ENCODE measurements at places on chromosomes 12 and 14.
A peak's percentile ranks its signal among the peaks of the same experiment; 100 is the strongest.

GRCh38 chr14:72643317-72643801 is 250.5 kb downstream of the DPF3 start:
- DNase-seq = no peak

DNA sequence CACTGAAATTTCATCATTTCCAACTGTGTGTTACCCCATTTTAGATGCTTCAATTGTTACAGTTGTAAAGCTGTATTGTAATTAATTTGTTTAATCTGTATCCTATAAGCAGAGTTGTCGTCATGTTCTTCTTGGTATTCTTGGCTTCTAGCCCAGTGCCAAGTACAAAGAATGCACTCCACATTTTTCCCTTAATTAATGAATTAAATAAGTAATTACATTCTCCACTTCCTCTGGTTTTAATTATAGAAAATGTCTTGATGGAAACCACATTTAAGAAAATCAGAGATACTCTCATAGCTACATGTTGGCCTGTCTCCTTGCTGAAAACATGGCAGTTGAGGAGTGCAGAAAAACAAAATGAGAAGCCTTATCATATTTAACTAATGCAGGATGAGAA is 746 bp downstream of the DNAI7 start:
- no peak for DNase-seq

DNA sequence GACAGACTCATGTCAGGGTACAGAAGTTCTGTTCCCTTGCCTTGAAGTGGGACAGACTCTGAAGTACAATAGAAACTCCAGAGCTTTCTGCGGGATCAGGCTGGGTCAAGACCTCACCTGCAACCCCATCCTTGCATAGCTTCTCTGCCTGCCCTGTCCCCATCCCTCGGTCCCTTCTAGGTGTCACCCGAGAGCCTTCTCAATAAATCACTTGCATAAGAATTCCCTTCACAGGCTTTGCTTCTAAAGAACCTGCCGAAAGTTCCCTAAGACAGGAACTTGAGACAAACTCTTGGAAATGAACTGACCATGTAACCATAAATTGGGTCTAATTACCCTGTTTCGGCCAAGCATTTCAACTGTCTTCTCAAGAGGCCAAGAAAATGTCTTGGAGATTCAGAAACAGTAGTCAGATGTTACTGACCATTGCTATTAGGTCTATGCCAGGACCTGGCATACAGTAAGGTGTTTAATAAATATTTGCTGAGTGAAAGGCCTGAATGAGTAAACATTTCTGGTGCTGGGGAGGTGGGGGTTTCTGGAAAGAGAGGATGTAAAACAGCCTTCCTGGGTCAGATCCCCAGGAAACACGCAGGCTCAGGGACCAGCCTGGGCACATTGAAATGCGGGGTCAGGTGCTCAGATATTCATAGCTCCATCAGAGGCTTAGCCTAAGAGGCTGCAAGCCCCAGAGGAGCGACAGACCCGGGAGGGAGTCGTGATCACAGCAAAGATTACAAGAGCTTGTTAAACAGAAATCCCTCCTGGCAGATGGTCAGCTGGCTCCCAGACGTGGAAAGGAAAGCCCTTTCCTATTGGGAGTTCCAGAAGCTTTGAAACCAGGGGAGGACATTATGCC is 226.2 kb upstream of the LHX5 start:
- DNase-seq = peak; percentile 18

GRCh38 chr12:659090-659683 is 4.1 kb downstream of the NINJ2 start:
- DNase-seq = no peak

- DNase-seq = no peak
These were observed 38.5 kb upstream of the SLC6A15 start for GRCh38 chr12:84950971-84951546.

DNA sequence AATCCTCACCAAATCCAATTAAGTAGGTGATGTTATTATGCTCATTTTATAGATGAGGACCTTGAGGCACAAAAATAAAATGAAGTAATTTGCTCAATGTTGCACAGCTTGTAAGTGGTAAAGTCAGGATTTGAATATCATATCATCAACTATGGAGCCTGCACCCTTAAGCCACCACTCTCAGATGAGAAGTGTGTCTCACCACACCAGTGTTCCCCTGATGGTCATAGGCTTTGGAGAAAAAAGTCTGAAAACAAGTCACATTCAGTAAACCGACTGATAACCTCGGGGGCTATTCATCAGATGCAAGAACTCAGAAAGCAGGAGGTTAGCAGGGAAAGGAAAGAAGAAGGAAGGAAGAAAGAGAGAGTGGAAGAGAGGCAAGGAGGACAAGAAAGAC is 2.8 kb downstream of the TSHR start:
- no peak for DNase-seq

GRCh38 chr12:125228519-125229260 is 163.5 kb downstream of the AACS start:
- no peak for DNase-seq

DNA sequence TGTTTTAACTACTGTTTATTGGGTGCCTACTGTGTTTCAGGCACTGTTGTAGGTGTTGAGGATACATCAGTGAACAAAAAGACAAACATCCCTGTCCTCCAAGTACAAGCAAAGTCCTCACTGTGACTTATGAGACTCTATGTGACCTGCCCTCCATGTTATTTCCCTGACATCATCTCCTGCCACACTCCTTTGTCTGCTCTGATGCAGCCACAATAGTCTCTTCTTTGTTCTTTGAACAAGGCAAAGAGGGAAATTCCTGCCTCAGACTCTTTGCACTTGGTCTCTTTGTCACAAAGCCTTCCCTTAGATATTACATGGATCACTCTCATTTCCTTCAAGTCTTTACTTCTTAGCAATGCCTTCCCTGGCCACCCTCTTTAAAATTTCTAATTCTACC is 240.1 kb upstream of the SRRM4 start:
- DNase-seq = no peak

DNA sequence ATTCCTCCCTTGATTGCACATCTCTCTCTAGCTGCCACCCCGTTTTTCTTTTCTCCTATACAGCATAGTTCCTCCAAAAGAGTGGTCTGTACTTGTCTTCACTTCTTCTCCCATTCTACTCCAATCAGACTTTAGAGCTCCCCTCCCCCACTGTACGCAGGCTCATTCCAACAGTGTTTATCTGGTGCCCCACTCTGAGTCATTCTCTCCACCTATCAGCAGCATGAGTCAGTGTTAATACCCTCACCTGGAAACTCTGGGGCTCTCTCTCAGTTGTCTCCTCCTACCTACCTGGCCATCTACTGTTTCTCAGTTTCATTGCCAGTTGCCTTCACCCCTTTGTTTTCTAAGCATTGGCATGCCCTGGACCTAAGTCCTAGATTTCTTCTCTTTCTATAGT is 175.1 kb upstream of the ARHGAP5 start:
- no peak for DNase-seq

DNA sequence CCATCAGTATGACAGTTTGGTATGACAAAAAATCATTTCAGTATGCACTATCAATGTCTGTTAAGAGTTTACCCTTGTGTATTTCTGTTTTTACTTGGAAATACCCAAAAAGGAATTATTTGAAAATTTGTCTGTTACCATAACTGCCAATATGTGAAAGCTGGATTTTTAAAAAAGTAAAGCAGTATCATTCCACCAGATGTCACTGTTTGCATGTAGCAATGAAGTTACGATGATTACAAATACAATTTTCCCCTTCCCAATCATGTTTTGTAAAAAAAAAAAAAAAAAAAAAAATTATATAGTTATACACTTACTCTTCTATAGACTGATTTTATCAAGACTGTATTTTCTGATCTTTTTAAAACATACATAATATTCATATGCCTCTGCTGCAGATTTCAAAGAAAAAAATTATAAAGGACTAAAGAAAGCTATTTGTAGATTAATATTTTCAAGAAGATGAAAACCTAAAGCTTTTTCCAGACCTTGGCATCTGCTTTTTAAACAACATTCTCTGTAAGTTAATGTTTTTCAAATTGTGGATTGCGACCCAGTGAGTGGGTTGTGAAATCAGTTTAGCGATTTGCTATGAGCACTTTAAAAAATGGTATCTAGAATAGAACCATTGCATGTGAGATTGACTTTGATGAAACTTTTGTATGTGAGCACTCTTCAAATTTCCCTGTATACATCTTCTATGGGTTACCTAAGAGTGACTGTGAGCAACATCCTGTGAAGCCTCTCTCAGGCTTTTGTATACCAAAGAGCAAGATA is 114.2 kb downstream of the TTC6 start:
- no peak for DNase-seq

DNA sequence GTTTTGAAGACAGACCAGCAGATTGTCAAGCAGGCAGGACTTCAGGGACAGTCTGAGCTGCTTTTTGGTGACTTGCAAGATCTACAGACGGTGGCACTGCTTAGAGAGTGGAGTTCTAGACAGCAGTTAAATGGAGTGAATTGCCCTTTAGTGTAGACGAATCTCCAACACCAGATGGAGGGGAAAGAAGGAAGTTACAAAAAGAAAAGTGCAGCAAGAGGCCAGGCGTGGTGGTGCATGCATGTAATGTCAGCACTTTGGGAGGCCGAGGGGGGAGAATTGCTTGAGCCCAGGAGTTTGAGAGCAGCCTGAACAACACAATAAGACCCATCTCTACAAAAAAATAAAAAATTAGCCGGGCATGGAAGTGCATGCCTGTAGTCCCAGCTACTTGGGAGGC is 8.4 kb upstream of the HHIPL1 start:
- DNase-seq = no peak

DNA sequence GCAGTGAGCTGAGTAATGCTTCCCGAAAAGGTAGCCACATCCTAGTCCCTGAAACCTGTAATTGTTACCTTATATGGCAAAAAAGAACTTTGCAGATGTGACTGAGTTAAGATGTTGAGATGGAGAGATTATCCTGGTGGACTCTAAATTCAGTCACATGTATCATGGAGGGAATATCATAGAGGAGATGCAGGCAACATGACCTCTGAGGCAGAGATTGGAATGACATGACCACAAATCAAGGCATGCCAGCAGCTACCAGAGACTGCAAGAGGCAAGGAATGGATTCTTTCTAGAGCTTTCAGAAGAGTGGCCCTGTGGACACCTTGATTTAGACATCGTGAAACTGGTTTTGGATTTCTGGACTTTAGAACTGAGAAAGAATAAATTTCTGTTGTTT is 18.5 kb downstream of the SLC38A6 start:
- DNase-seq = no peak

DNA sequence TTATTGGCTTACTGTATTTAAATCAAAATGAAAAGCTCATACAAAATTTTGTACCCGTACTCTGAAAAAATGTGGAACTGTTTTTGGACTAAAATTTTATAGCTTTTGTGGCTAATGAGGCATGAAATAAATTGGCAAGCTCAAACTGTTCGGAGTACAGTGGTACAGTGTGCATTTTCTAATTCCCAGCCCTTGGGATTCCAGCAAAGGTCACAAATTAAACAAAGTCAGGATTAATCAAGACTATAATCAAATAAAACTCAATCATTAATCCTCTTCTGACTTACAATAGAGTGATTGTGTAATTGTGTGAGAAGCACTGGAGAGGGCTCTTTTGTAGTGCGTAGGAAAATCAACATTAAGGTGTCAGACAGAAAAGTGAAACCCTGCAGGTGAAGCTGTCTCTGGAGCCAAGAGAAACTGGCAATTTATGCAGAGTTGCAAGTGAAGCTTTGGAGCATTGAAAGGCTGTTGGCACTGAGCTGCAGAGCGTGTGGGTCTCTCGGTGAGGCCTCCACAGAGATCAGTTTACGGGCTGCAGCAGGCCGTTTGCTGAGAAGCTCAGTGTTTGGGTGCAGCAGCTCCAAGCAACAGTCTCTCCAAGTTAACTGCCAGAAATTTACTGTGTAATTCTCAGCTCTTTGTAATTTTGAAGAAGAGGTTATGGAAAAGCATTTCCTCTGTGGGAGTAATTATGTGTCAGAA is 275.9 kb downstream of the FBXL14 start:
- peak; percentile 4 for DNase-seq

DNA sequence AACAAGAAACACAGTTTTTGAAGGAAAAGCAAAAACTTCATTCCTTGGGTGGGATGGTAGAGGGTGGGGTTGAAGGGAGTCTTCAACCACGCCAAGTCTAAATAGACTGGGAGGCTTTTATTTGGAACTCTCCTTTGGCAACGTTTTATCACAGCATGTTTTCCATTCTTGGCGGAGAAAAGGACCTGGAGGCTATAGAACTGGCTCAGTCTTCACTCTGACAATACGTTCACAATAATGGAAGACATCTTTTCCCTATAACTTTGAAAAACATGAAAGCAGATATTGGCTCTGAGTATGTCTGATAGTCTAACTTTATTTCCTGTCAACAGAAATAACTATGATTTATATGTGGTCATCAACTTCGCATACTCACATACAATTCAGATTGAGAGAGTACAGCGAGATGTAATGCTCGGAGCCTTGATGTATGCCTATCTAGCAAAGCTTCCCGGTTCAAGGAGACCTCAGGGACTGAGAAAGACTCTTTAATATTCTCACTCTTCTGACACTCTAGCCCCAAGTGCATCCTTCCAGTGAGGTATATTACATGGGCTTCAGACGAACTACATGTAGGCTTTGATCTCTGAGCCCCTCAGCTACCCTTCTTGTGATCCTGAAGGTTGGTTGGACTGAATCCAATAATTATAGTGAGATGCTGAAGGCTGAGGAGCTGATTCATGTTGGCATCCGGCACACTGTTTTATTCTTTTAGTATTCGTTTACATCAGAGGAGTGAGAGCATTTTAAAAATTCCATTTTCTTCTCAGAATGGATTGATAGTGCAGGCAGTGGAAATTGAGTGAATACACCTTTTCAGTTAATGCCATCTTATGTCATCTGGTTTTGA is 14.0 kb downstream of the TMEM30B start:
- DNase-seq = no peak

- DNase-seq = no peak
These were observed 238.1 kb downstream of the FOXN3 start for GRCh38 chr14:89178800-89179535.

- DNase-seq = no peak
These were observed 74.7 kb downstream of the FBXL14 start for GRCh38 chr12:1519642-1520041.

- DNase-seq = no peak
These were observed 57.6 kb upstream of the ATP2B1 start for GRCh38 chr12:89765959-89766824.

DNA sequence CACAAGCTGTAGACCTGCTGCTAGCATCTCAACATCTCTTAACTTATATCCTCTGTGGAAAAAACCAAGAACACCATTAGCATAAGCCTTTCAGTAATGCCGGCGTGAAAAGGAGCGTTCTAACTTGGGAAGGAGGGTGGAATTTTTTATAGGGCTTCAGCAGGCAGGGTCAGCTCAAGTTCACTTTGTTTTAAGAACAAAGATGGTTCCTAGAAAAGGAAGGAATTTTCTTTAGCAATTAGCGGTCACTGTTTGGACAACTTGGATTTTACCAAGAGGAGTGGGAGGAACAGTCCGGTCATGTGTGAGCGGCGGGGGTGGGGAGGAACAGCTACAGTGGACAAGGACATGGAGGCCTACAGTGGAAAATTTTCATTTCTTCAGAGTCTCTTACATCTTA is 35.9 kb downstream of the BBS10 start:
- no peak for DNase-seq

- DNase-seq = peak; percentile 37
These were observed 269.3 kb downstream of the DAD1 start for GRCh38 chr14:22319526-22320361.
